Epithelial cell of esophagus (primary cell): ENCODE measurements at places on chromosomes 11 and 22.

- no peak for DNase-seq
These were observed 49.6 kb downstream of the TTC17 start for GRCh38 chr11:43408277-43408676.

GRCh38 chr11:8813658-8814057, 97.3 kb upstream of the AKIP1 start:
- DNase-seq: peak; percentile 87

DNA sequence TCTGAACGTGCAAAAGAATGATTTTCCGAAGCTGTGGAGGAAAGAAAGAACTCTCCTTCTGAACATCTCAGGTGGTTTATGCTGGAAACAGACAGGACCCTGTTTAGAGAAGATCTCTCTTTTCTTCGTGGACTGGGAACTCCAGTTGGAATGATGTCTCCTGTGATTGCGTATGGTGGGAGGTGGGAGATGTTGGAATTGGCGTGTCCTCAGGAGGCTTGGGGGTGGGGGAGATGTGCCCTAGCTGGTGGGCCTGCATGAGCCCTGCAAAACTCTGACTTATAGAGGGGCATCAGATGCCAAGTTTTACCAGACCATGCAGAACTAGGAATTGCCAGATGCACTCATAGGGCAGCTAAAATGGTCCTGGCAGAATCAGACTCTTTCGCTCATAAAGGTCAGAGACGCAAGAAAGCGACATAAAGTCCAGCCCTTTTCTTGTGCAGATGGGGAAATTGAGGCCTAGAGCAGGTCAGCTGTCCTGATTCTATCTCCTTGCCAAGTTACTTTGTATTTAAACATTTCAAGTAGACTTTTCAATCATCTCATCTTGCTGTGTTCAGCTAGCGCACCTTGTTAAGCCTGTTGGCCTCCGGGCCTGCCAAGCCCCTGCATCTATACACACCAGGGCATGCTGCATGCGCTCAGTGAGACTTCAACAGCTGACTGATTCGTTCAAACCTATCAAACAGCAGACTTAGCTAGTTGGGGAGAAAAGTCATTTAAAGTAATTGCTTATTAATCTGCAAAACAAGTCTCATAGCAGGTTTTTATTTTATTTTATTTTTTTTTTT, 34.2 kb upstream of the EHF start:
- no peak for DNase-seq

DNA sequence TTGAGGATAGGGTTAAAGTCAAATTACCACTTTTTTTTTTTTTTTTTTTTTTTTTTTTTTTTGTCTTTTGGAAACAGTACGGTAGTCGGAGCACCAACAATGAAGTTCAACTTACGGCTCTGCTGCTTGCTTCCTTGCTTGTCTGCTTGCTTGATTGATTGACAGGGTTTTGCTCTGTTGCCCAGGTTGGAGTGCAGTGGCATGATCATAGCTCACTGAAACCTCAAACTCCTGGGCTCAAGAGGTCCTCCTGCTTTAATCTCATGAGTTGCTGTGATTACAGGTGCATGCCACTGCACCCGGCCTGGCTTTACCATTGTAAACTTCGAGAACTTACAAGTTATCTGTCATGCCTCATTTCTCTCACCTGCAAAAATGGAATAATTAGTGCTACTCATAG, 5.8 kb downstream of the SGSM3 start:
- DNase-seq: no peak

- peak; percentile 54 for DNase-seq
These were observed 468 bp downstream of the PATL1 start for GRCh38 chr11:59668188-59668949.

DNA sequence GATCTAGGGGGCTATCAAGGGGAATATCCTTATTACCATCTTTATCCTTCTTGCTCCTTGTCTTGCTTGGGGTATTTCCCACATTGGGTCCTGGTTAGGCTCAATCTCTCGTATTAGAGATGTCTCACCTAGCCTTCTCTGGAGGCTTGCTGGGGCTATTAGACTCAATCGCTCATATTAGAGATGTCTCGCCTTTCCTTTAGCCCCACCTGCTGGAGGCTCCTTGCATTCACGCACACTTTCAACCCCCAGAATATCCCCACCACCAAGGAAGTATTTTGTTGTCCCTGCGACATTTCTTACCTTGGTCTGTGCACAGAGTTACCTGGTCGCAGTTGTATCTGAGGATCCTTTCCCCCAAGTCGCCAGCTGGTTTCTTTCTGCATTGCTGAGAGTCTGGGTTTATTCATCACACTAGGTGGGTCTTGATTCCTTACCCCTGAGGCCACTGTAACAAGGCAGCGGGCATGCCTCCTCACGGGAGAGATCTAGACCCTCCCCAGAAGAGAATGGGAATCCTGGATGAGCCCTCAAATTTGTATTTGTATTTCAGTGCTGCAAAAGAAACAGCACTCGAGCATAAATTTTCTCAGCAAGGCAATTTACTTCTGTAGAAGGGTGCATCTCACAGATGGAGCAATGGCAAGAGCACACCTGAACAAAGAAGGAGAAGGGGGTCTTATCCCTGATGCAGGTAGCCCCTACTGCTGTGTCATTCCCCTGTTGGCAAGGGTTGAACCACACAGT, 15.9 kb upstream of the HYLS1 start:
- DNase-seq: peak; percentile 27

- no peak for DNase-seq
These were observed 46.4 kb downstream of the GUCY1A2 start for GRCh38 chr11:106971864-106972263.

DNA sequence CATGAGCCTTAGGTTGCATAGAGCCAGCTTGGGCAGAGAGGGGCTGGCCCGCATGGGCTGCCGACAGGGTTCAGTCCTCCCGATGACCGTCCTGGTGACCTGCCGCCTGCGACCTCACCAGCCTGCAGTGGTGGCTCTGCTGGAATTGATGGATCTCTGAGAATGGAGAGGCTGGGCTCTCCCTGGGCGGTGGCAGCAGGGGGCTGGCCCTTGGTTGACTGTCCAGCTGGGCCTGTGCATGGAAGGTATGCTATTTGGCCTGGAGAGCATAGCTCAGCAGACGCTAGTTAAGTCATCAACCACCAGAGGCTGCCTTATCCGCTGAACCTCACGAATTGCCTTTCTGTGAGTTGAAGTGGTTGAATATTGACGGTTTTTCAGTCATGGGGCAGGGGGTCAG, 19.7 kb downstream of the GRAMD4 start:
- no peak for DNase-seq
